CD8-positive, alpha-beta T cell (primary cell): ENCODE measurements at places on chromosomes 13 and 19.
A peak's percentile ranks its signal among the peaks of the same experiment; 100 is the strongest.

DNA sequence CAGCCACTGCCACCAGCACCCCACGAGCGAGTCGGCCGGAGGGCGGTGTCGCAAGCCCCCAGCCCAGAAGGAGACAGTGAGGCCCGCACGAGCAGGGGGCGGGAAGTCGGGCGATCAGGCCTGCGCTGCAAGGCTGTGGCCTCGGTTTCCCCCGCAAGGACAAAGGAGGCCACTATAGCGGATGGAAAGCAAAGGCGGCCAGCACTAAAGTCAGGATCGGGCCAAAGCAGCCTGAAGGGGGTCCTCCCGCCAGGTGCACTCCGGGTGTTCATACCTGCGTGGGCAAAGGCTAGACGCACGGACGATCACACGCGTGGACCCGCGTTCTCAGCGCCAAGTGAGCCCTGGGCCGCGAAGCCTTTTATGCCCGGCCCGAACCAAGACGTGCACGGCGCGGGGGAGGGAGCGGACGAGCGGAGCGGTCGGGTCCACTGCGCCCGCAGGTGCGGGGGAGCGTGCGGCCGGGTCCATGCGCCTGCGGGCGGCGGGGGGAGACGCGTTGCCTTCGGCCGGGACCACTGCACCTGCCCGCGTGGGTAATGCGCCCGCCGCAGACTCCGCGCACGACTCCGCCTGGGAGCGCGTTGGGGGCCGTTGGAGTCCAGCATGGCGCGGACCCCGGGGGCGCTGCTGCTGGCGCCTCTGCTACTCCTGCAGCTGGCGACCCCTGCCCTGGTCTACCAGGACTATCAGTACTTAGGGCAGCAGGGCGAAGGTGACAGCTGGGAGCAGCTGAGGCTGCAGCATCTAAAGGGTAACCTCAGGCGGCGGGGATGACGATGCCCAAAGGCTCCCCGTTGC is at the start of the genes PRDX2 and THSD8:
PRDX2 (minus strand) TSS at position 335 of the 801 bp plus-strand sequence. CDS start 539 bp downstream, outside the sequence.
THSD8 (plus strand) TSS at position 604 of the 801 bp plus-strand sequence; CDS start at position 607, 3 bp downstream.
- peak; percentile 50 for DNase-seq

GRCh38 chr13:34869696-34870095 is 72.4 kb upstream of the NBEA start:
- DNase-seq = no peak

DNA sequence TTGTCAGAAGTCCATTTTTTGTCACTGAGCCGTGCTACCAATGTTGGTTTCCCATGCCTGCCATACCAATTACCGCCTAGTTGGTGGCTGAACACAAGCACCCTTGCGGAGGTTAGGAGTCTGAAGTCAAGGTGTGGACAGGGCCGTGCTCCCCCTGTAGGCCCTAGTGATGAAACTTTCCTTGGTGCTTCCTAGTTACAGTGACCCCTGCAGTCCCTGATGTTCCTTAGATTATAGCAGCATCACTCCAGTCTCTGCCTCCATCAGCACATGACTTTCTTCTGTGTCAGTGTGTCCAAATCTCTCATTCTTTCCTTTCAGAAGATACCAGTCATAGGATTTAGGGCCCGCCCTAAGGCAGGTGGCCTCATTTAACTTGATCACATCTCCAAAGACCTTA is 99.0 kb downstream of the MYO16 start:
- no peak for DNase-seq

DNA sequence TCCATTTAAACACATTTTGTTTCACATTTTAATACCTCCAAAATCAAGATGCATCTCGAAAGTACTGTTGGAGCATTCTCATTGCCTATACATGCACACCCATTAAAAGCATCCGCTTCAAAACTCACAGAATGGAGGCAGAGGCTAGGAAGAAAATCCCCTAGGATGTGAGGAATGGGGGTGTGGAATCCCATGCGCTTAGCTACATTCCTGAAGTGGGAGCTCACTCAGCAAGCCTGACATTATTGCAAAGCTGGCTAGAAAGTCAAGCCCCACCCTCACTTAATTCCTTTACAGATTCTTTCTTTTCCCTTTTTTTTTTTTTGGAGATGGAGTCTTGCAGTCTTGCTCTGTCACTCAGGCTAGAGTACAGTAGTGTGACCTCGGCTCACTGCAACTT is 4.6 kb upstream of the FAM32A start:
- no peak for DNase-seq

- no peak for DNase-seq
Observed at GRCh38 chr13:106205871-106206270, 329.6 kb downstream of the EFNB2 start.

- no peak for DNase-seq
Observed at GRCh38 chr19:14413693-14414181, 5.4 kb downstream of the DDX39A start.

DNA sequence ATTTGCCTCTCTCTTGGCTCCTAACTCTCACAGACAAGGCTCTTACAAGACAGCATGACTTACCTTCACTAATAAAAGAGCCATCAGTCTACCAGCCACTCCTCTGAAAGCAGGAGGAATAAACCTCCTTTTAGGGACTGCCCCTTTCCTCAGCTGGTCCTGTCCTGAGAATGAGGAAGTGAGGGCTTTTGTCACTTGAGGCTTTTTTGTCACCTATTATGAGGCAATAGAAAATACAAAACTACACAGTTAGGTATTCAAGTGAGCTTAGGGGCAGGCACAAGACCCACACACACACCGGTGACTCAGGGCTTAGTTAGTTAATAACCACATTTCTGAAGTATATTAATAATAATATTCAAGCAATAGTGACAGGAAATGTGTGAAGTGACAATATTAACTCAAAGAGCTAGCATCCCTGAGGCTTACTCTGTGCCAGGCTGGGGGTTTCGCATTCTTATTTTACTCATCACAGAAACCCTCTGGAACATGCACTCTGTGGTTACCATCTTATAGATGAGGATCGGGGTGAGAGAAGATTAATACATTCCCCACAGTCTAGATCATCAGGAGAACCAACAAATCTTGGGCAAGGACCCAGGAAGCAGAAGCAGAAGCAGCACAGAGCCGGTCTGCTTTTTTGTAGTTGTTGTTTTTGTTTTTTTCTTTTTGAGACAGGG is 379.9 kb downstream of the LIG4 start:
- no peak for DNase-seq

DNA sequence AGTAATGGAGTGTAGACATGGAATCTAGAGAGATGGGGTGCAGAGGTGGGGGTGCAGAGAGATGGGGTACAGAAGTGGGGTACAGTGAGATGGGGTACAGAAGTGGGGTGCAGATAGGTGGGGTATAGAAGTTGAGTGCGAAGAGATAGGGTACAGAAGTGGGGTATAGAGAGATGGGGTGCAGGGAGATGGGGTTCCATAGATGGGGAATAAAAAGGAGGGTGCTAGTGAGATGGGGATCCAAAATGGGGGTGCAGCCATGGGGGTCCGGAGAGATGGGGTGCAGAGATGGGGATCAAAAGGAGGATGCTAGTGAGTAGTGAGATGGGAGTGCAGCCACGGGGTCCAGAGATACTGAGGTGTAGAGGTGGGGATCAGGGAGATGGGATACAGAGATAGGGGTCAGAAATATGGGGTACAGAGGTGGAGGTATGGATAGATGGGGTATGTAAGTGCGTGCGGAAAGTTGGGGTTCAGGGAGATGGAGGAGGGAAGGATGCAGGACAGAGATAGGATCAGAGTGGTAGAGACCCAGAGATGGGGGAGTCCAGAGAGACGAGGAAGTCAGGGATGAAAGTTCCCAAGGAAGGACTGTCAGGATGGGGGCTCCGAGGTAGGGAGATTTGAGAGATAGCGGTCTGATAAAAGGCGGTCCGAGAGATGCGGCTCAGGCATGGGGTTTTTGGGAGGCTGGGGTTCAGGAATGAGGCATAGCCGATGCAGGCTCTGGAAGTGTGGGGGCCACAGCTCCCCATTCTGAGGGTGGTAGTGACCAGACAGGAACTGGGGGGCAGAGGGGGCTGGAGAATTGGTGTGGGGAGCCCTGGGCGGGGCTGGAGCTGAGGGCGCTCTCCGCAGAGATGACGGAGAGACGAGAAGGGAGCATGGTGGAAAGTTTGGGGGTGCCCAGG is 3.4 kb downstream of the PALM3 start:
- no peak for DNase-seq

- DNase-seq = no peak
Observed at GRCh38 chr13:50410921-50411746, 395.9 kb downstream of the KCNRG start.

DNA sequence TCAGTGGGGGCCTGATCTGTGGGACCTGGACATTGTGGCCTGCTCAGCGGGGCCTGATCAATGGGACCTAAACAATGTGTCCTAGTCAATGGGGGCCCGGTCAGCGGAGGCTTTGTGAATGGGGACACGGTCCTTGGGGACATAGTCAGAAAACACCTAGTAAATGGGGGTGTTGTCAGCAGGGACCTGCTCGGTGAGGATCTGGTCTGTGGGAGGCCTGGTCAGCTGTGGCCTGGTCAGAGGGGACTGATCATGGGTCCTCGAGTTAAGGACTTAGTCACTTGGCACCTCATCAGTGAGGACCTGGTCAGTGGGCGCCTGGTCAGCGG is 44.5 kb upstream of the TPM4 start:
- no peak for DNase-seq

DNA sequence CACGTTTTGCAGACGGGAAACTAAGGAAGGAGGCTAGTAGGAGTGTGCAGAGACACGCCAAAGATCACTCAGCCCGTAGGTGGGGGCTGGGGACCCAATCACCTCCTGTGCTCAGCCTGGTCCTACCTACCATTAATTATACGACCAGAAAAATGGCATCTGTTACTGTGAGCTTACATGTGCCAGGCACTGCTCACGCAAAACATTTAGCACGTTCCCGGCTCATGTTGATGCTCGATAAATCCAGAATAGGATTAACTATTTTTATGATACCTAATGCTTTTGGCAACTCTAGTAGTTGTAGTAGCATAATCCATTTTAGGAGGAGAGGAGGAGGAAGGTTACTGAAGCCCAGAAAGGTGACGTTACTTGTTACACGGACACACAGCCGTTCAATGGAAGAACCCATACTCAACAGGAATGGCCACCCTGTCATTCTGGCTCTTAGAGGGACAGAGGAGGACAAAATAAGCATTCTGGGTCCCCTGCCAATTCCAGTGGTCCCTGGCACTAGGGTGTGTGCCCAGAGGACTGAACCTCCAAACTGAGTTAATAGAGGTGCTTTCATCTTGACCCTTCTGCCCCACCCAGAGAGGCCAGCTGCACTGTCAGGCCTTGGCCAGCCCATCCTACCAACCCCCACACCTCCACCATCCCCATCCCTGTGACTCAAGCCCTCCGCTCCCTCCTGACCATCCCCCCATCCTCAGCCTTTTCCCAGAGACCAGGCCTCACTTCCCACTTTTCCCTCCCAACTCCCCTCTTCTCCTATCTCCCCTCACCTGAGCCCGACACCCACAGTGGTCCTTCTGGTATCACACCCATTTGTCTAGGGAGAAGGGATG is 5.0 kb upstream of the EML2 start:
- DNase-seq = no peak

- DNase-seq = no peak
Observed at GRCh38 chr19:32032561-32032960, 312.8 kb upstream of the ZNF507 start.

DNA sequence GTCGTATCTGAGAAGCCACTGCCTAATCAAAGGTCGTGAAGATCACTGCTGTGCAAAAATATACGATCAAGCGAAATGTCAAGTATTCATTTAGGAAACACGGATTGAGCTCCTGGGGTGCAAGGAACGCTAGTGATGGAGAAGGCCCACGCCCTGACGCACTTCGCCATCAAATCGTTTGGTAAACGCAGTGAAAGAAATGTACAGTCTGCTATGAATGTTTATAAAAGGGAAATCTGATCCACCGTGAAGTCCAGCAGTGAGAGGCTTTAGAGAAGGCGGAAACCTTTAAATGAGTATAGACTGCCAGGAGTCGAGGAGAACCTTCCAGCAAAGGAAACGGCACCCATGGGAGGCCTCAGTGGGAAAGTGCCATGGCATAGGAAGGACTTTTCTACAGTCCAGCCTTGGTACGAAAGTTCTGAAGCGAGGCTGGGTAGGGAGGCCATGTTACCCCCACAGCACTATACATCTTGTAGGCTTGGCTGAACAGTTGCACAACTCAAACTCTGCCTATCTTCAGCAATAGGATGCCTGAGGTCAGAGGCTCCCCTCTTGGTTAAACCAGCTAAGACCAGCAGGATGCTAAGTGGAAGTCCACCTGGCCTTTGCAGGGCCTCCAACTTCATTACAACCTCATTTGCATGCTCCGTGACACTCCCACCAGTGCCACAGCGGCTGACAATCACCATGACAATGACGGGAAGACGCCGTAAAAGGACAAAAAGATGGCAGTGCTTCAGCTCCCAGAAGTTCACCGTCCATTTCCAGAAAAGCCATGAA is 20.4 kb downstream of the PCID2 start:
- DNase-seq = no peak

DNA sequence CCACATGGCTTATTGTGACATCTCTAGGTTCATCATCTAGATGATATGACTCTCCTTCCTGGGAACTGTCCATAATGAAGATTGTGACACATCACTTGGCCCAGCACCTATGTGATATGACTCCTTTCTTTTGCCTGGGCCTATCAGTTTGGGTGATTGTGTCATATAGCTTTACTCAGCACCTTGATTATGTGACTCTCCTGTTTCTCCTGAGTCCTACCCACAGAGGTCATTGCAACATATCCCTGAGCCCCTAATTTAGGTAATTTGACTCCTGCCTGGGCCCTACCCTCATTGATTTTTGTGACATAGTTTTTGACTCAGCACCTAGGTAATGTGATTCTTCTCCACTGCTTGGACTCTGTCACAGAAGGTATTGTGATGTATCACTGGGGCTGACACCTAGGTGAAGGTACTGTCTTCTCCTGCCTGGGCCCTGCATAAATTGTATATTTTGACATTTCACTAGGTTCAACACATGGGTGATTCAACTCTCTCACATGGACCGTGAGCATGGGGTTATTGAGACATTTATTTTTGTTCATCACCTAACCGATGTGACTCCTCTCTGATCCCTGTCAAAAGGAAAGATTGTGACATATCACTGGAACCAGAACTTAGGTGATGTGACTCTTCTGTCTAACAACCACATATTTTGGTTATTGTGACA is 26.2 kb upstream of the ZNF254 start:
- DNase-seq = no peak

- no peak for DNase-seq
Observed at GRCh38 chr19:55459551-55459949, 1.9 kb downstream of the ISOC2 start.

DNA sequence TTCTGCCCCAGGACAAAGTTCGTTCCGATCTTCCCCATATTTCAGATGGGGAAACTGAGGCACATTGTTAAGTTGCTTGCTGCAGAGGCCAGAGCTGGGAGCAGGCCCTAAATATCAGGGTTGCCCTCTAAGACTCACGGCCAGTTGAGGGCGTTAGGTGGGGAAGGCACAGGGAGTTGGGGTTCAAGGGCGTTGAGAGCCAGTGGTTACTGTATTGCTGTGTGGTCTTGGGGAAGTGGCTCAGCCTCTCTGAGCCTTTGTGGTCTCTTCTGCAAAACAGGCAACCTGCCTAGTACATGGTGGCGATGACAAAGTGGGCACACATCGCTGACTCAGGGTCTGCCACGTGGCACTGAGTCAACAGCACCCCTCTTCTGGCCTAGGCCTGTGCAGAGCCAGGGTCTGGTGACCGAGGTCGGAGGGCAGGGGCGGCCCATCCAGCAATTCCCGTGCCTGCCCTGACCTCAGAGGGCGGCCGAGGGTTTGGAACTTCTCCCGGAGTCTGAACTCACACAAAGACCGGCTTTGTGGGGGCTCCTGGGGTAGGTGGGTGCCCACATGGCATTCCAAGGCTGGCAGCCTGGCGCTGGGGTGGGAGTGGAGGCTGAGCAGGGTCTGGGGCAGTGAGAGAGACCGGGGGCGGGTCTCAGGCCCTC is 10.2 kb downstream of the TNFAIP8L1 start:
- no peak for DNase-seq
